ENCODE measurements at places on chromosomes 1 and 21.
A peak's percentile ranks its signal among the peaks of the same experiment; 100 is the strongest.

- no peak for DNase-seq
Measured at GRCh38 chr21:16587141-16587581, 857.4 kb downstream of the USP25 start.

DNA sequence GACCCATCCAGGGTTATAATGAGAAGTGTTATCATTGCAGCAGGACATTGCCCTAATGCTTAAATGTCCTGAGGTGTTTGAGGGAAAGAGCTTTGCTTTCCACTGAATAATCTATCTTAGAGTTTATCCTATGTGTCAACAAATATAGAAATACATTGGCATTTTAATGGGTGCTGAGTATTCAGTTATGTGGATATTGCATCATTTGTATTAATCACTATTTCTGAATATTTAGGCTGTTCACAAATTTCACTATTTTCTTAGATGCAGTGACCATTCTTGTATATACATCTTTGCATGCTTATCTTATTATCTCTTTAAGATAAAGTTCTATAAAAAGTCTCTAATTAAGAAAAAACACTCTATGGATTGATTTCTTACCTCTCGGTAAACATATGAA lies 18.2 kb downstream of the TRIM67 start:
- no peak for DNase-seq

GRCh38 chr1:75996196-75996595 lies 64.0 kb upstream of the ASB17 start:
- no peak for DNase-seq

GRCh38 chr1:76012341-76013205 lies 62.0 kb upstream of the ST6GALNAC3 start:
- no peak for DNase-seq

- no peak for DNase-seq
Measured at GRCh38 chr1:244041466-244042120, 9.5 kb upstream of the ZBTB18 start.

- DNase-seq, result no peak
Measured at GRCh38 chr1:215423288-215423687, 143.8 kb upstream of the KCTD3 start.

GRCh38 chr1:67942274-67942673 lies 108.2 kb downstream of the DIRAS3 start:
- DNase-seq, result no peak

DNA sequence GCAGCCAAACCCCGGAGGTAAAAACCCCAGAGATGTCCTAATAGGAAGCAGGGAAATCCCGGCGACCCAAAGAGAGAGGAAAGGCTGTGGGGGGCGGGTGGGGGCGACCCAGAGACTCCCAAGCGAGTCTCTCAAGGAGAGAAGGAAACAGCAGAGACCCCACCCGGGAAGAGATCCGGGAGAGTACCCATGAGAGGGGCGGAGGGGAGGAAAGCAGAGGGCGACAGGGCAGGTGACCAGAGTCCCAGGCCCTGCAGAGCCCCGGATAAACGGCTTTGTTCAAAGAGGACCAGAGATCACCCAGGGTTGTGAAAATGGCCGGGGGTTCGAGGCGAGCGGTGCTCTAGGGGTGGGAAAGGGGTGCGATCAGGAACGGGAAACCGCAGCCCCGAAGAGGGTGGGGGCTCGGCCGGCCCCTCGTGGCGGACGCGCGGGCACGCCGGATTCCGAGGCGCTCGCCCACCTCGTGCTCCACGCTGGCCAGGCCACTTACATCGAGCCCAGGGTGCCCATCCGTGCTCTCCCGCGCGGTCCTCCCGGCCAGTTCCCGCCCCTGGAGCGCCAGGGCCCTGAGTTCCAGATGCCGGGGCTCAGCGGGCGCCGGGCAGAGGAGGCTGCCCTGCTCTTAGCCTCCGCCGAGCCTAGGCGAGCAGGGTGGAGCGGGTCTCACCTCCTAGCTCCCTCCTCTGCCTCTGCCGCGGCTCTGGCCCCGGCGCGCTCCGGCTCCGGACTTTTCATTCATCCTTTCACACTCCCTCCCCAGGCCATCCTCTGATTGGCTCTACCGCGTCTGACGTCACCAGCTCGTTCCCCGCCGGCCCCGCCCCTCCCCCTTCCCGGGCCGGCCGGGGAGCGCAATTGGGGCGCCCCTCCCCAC lies 52.3 kb downstream of the RHBG start:
- DNase-seq, result peak; percentile 92

DNA sequence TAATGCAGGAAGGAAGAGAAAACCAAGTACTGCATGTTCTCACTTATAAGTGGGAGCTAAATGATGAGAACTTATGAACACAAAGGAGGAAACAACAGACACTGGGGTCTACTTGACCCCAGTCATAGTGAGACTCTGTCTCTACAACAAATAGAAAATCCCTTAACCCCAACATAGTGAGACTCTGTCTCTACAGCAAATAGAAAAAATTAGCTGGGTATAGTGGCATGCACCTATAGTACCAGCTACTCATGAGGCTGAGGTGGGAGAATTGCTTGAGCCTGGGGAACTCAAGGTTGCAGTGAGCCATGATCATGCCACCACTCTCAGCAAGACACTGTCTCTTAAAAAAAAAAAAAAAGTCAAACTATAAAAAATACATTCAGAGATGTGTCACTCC lies 42.7 kb downstream of the GIPC2 start:
- no peak for DNase-seq

DNA sequence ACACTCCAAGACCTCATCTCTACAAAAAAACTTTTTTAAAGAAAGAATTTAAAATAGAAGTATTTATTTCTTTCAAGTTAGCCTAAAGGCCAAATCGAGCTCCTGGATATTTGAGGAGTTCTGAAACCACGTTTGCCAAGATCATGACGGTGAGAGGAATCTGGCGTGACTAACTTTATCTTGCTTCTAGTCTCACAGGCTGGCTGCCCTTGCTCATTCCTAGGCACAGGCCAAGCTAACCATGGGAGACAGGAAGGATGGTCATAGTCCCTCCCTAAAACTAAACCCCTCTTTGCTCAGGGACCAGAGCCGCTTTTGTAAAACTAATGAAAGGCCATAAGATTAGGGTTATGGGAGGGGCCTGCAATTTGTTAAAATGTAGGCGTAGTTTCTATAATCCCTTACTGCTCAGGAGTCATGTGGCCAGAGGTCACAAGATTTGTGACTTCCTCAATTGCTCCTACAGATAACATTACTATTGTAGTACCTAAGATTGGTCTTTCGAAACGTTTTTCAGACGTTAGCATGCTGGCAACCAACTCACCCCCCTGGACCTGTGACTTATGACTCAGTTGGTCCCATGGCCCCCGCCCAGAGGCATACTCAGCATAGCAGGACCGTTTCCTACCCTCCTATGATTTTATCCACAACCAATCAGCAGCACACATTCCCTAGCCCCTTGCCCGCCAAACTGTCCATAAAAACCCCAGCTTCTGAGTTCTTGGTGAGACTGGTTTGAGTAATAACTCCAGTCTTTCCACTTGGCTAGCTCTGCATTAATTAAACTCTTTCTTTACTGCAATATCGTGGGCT lies 425.0 kb downstream of the SMYD3 start:
- no peak for DNase-seq

DNA sequence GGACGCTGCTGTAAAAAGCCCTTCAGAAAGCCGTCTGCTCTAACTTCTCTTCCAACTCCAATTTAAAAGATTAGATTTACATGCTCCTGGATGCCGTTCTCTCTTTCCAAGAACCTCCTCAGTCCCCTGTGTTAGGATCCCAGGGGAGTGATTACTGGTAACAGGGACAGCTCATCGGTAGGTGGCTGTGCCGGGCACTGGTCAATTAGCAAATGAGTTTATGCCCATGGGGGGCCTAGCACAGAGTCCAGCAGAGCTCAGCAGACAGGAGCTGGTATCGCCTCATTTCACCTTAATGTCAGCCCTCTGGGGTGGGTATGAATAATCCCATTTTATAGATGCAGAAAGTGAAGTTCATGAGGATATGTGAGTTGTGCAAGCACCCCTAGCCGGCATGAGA lies 191.9 kb downstream of the GRIK3 start:
- no peak for DNase-seq

GRCh38 chr1:54302951-54303843 lies 103.0 kb downstream of the SSBP3 start:
- no peak for DNase-seq

GRCh38 chr21:40602080-40602479 lies 244.9 kb downstream of the DSCAM start:
- no peak for DNase-seq
